Tibial nerve (tissue), 4 donors: ENCODE measurements at places on chromosomes 2 and 18.

DNA sequence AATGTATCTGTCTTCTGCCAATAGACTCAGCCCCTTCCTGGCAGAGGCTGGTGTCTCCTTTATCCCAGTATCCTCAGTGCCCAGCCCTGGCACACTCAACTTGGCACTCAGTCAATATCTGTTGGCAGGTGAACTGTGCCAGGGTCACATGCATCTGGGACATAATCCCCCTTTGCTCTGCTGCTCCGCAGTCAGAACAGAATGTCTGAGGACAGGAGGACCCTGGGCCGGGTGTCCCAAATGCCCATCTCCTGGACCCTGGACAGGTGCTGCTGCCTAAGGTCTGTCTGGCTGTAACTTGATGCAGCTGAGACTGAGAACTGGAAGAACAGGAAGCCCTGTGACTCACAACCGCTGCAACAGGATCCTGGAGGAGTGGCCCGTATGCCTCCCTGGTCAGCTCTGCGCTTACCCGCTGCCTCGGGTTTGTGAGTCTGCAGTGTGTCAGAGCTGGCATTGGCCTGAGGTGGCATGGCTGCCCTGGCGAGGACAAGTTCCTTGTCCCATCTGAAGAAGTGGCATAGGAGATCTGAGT, 11.4 kb downstream of the HK2 start:
- H3K27me3 ChIP-seq = no peaks in the 10 kb centered on the region
- peaks cover 32% of the 10 kb centered on the region for H3K4me1 ChIP-seq
- no peak overlapping the region for H3K4me3 ChIP-seq
- no peaks in the 10 kb centered on the region for H3K36me3 ChIP-seq
- H3K27ac ChIP-seq = peak overlapping the region; percentile 48
- DNase-seq = peak; percentile 32

GRCh38 chr18:1252534-1252933, 347.9 kb downstream of the ADCYAP1 start:
- no peaks in the 10 kb centered on the region for H3K27me3 ChIP-seq
- no peak for DNase-seq
- H3K4me3 ChIP-seq = no peak overlapping the region
- H3K4me1 ChIP-seq = no peaks in the 10 kb centered on the region

DNA sequence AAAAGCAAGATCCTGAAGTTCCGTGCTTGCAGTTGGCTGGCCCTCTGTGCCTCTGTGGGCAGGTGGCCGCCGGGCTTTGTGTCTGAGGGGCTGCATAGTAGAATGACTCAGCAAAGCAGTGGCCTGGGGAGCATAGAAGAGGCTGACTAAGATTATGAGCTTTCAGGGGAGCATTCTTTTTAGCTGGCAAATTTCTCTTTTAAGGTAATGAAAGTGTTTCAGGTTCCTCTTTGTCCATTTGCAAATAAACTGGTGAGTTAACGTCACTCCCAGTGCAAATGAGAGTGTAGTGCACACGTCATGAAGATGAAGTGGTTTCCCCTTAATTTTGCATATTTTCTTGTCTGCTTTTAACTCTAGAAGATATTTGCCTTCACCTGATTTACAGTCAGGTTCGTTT, 98.6 kb downstream of the BCL2L11 start:
- H3K27me3 ChIP-seq = no peaks in the 10 kb centered on the region
- H3K27ac ChIP-seq = no peak overlapping the region
- no peak overlapping the region for H3K4me3 ChIP-seq
- no peak for DNase-seq
- no peaks in the 10 kb centered on the region for H3K4me1 ChIP-seq

DNA sequence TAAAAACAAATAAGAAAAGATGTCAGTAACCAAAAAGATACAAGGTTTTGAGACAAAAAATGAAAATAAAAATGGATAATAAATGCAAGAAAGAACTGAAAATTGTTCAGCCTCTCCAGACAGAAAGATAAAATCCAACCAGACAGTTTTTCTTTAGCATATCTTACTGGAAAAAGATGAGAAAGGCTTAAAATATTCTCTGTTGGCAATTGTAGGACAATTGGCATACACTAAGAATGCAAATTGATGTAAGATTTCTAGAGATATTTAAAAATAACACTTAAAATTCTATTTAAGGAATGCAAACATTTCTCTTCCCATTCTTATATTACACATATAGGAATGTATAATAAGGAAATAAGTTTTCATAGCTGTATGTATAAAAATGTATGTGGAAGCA, 590.6 kb downstream of the DSC3 start:
- no peak overlapping the region for H3K4me3 ChIP-seq
- H3K27ac ChIP-seq = no peak overlapping the region
- no peaks in the 10 kb centered on the region for H3K27me3 ChIP-seq
- DNase-seq = no peak
- no peaks in the 10 kb centered on the region for H3K4me1 ChIP-seq
- H3K36me3 ChIP-seq = no peaks in the 10 kb centered on the region

- no peak overlapping the region for H3K4me3 ChIP-seq
- no peak for DNase-seq
- H3K36me3 ChIP-seq = no peaks in the 10 kb centered on the region
- H3K27me3 ChIP-seq = no peaks in the 10 kb centered on the region
- H3K4me1 ChIP-seq = no peaks in the 10 kb centered on the region
These were observed 227.6 kb upstream of the HNRNPA3 start for GRCh38 chr2:176984987-176985386.

DNA sequence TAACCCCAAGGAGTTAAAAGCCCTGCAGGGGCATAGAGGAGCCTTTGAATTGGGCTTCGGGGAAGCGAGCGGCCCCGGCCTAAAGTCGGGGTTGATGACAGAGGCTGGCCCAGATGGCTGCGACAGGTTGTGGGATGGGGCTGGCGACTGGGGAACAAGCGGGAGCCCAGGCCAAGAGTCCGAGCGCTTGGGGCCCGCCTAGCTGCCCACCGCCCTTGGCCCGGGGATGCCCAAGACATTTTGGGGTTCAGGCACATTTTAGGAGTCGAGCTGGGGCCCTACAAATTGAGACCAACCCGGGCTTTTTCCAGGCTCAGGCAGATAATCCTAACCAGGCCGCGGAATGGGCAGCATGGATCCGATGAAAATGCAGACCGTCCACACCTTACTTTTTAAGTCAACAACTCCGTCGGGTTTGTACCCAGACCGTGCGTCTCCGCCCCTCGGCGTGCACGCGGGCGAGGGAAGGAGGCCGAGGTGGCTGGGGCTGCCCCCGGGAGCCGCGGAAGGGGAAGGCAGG, 507 bp downstream of the RTKN start:
- peak overlapping the region; percentile 66 for H3K4me3 ChIP-seq
- H3K36me3 ChIP-seq = no peaks in the 10 kb centered on the region
- H3K27me3 ChIP-seq = no peaks in the 10 kb centered on the region
- peak overlapping the region; percentile 94 for H3K27ac ChIP-seq
- DNase-seq = no peak
